MCF 10A (cell line): ENCODE measurements at places on chromosomes 3 and 15.
A peak's percentile ranks its signal among the peaks of the same experiment; 100 is the strongest.

- no peaks in the 10 kb centered on the region for H3K4me1 ChIP-seq
- no peak for DNase-seq
- no peak overlapping the region for H3K4me3 ChIP-seq
- no peaks in the 10 kb centered on the region for H3K36me3 ChIP-seq
- peaks cover 96% of the 10 kb centered on the region for H3K27me3 ChIP-seq
These were observed 389.8 kb downstream of the NR2F2 start for GRCh38 chr15:96720251-96720650.

DNA sequence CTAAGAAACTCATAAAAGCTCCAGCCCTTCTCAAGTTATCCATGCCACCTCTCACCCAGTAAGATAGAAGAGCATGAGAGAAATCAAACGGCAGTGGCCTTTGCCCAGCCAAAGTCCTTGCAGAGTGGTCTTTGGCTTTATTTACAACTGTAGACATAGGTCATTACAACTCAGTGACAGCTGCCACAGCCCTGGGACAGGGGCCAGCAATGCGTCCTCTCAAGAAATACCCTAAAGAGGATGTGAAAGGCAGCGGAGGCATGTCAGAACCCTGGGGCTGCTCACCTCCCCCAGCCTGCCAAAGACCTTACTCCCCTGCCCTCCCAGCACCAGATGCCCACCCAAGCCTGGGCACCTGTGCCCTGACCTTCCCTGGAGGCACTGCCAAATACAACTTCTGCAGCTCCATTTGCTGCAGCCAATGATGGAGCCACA is 6.3 kb downstream of the ACAA1 start:
- no peak overlapping the region for H3K4me3 ChIP-seq
- H3K27ac ChIP-seq, result peak overlapping the region; percentile 35
- no peaks in the 10 kb centered on the region for H3K27me3 ChIP-seq
- H3K36me3 ChIP-seq, result peaks cover 70% of the 10 kb centered on the region
- DNase-seq, result no peak

DNA sequence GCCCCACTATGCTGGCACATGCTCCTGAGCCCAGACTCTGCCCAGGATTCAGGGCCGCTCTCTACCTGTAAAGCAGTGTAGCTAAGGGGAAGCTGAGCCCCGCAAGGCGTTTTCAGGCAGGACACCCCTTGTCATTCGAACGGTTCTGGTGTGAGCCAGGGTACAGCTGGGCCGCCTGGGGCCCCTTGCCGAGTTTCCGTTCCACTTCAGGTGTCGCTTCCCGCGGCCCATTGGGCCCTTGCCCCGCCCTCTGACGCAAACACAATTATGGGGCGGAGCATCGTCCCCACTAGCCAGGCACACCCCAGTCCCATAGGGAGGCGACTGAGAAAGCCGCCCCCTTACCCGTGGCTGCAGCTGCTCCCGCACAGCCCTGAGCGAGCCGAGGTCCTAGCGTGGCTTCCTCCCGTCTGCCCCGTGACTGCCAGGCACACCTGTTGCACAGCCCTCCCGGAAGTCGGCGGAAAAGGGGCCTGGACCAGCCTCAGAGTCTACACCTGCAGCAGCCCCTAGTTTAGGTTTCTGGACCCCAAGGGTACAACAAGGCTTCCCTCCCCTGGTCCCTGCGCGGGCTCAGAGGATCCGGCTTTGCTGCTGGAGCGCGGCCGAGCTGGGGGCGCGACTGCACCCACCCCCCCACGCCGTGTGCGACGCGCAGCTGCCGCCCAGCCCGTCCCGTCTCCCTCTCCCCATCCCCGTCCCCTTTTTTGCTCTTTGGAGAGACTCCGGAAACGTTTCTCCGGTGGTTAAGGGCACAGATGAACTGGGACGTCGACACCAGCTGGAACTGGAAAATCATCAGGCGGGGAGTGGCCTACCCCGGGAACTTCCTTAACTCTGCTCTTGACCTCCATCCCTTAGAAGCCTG is at the start of gene PLSCR2:
TSS of gene PLSCR2 (minus strand) at position 412 of the 868 bp plus-strand sequence. CDS start 9,657 bp downstream, outside the sequence.
- peaks cover 29% of the 10 kb centered on the region for H3K4me1 ChIP-seq
- H3K36me3 ChIP-seq, result peaks cover 4% of the 10 kb centered on the region
- no peaks in the 10 kb centered on the region for H3K27me3 ChIP-seq
- peak within 1 kb of the TSS; percentile 79 for H3K27ac ChIP-seq
- H3K4me3 ChIP-seq, result no peak within 1 kb of the TSS

DNA sequence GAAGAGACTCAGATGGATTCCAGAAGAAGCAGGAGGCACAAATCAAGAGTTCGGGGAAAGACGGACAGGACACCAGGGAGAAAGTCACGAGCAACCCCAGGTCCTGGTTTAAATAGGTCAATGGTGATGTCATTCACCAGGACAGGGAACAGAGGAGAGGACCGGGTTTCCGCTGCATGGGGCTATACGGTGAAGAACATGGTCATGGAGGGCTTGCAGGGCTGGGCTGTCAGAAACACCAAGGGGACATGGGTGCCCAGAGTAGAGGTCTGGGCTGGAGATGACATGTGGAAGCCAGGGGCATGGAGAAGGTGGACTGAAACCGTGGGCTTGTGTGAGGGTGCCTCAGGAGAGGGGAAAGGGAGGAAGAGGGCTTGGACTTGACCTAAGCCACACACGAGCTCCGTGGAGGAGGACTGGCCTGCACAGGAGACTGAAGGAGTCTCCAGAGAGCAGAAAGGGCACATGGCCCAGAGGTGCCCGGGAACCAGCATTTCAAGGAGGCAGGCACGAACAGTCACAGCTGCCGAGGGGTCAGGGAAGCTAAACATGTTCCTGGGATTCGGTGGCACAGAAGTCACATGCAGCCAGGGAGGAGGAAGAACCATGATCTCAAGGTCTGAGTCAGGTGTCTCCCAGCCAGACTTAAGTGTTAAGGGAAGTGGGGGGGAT is 54.2 kb upstream of the RPL32 start:
- H3K27ac ChIP-seq, result peak overlapping the region; percentile 11
- no peak for DNase-seq
- no peaks in the 10 kb centered on the region for H3K27me3 ChIP-seq
- H3K4me3 ChIP-seq, result no peak overlapping the region
- H3K4me1 ChIP-seq, result peaks cover 6% of the 10 kb centered on the region
- peaks cover 3% of the 10 kb centered on the region for H3K36me3 ChIP-seq

DNA sequence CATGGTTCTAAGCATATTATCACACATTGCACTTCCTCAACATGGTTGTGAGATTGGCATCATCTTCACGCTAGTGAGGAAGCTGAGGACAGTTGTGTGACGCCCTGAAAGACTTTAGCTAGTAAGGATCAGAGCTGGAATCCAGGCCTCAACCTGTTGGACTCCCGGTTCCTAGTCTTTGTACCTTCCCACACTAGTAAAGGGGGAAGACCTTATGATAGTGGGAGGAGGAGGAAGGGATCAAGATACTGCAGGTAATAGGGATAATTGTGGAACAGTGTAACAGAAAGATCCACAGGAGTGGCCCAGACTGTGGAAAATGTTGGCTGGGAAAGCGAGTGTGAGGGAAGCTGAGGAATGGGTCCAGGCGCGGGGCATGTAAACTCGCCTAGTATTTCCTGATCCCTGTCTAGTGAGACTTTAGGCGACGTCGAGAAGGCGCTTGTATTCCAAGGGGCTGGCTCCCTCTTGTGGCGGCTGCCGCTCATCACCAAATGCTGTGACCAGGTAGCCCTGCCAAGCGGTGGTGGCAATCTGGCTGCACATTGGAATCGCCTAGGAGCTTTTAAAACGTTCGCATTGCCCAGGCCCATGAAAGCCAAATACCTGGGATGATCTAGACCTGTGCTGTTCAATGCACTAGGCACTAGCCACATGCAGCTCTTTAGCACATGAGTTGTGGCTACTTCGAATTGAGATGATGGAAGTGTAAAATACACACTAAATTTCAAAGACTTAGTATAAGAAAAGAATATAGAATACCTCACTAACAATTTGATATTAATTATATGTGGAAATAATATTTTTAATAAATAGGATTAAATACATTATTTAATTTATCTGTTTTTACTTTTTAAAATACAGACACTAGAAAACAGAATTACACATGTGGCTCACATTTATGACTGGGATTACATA is 38.8 kb upstream of the CLDN18 start:
- no peak overlapping the region for H3K4me3 ChIP-seq
- peak; percentile 80 for DNase-seq
- H3K27me3 ChIP-seq, result no peaks in the 10 kb centered on the region
- no peaks in the 10 kb centered on the region for H3K4me1 ChIP-seq

GRCh38 chr3:115040673-115041286 is 106.3 kb downstream of the ZBTB20 start:
- no peak overlapping the region for H3K4me3 ChIP-seq
- H3K27ac ChIP-seq, result no peak overlapping the region
- no peaks in the 10 kb centered on the region for H3K27me3 ChIP-seq
- peak; percentile 51 for DNase-seq

- no peaks in the 10 kb centered on the region for H3K27me3 ChIP-seq
- H3K4me3 ChIP-seq, result no peak overlapping the region
- H3K4me1 ChIP-seq, result peaks cover 17% of the 10 kb centered on the region
- peaks cover 31% of the 10 kb centered on the region for H3K36me3 ChIP-seq
These were observed 14.1 kb downstream of the CTSH start for GRCh38 chr15:78930577-78931388.

DNA sequence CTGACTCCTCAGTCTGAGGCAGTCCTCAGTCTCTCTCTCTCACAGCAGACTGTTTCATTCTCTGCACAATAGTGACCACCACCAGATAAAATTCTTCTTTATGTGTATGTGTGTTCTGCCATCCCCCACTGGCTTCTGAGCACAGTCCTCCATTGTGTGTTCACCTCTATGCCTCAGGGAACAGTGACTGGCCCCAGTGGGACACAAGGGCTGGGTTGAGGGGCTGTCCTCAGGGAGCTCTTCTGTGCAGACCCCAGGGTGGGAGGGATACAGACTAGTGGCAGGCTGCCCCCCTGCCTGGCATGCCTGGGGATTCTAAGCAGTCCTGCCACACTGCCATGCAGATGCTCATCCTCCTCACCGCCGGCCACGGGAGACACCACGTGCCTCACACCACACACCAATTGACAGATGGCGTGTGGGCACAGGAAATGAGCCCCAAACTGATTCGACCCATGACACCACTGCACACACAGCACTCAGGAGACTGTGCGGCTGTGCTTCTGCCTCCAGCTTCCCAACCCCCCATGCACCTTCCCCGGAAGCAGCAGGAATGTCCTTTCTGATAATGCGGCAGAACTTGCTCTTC is 237.6 kb upstream of the CHRNA7 start:
- no peaks in the 10 kb centered on the region for H3K27me3 ChIP-seq
- H3K4me3 ChIP-seq, result no peak overlapping the region
- no peaks in the 10 kb centered on the region for H3K36me3 ChIP-seq
- peaks cover 6% of the 10 kb centered on the region for H3K4me1 ChIP-seq
- H3K27ac ChIP-seq, result no peak overlapping the region

GRCh38 chr3:171809611-171809860 is 747 bp downstream of the PLD1 start:
- peak overlapping the region; percentile 98 for H3K27ac ChIP-seq
- no peaks in the 10 kb centered on the region for H3K27me3 ChIP-seq
- peak; percentile 76 for DNase-seq
- peak overlapping the region; percentile 87 for H3K4me3 ChIP-seq
- peaks cover 12% of the 10 kb centered on the region for H3K36me3 ChIP-seq

DNA sequence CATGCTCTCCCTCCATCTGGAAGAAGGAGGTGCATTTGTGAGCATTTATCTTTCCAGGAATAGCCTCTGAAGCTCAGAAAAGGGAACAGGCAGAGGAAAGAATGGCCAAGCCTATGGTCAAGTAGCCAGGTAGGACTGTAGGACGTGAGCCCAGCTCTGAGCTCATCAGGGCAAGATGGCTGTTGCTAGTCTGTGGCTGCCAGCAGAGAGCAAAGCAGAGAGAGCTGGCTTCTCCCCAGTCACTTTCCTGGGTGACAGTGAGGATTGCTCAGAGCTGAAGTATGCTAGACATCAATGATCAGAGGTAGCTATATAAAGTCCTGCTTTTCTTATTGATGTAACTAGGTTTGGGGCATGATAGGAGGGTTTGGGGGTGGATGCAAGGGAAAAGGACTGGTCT is 146.1 kb upstream of the SLC24A5 start:
- no peak for DNase-seq
- H3K27me3 ChIP-seq, result no peaks in the 10 kb centered on the region
- H3K4me3 ChIP-seq, result no peak overlapping the region
- no peaks in the 10 kb centered on the region for H3K36me3 ChIP-seq
- no peaks in the 10 kb centered on the region for H3K4me1 ChIP-seq

DNA sequence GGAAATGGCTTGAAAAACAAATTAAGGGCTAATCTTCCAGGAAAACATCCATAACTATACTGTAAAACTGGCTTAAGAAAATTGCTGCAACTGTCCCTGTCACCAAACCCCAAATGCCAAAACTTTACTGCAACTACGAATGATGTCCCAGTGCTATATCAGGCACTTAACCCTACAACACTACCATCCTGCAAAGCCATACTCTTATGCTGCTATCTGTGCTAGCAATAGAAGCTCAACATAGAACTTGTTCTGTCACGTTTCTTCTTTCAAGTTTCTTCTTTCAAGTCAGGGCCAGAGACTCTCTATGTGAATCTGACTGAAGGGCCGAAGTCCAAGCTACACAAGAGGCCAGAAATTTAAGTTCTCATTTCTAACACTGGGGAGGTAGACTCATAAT is 92.5 kb downstream of the IGSF11 start:
- no peaks in the 10 kb centered on the region for H3K27me3 ChIP-seq
- no peak overlapping the region for H3K4me3 ChIP-seq
- peaks cover 20% of the 10 kb centered on the region for H3K4me1 ChIP-seq

- H3K27ac ChIP-seq, result no peak overlapping the region
- no peaks in the 10 kb centered on the region for H3K36me3 ChIP-seq
- H3K4me1 ChIP-seq, result no peaks in the 10 kb centered on the region
These were observed 192.5 kb upstream of the TPRG1 start for GRCh38 chr3:188979248-188979647.

DNA sequence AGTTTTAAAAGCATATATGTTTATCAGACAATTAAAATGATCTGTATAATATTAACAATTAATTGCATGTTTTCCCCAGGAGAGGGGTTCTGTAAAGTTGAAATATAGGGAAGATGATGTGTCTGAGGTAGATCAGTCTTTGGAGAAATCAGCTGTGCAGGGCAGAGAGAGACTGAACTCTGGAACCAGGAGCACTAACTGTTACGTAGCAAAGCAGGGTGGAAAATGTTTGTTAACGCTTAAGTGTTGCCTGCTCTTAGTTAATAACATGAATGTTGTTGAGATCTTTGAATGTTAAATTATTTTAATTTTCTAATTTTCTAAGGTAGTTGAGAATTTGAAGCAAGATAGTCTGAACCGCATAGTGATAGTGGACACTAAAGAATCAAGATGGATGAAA is 57.5 kb downstream of the NEO1 start:
- DNase-seq, result no peak
- H3K36me3 ChIP-seq, result no peaks in the 10 kb centered on the region
- H3K4me3 ChIP-seq, result no peak overlapping the region
- no peaks in the 10 kb centered on the region for H3K4me1 ChIP-seq
- H3K27ac ChIP-seq, result no peak overlapping the region

GRCh38 chr15:67248011-67248505 is 6.4 kb downstream of the AAGAB start:
- DNase-seq, result no peak
- peaks cover 15% of the 10 kb centered on the region for H3K4me1 ChIP-seq
- no peaks in the 10 kb centered on the region for H3K27me3 ChIP-seq
- no peak overlapping the region for H3K27ac ChIP-seq

- H3K4me1 ChIP-seq, result peaks cover 23% of the 10 kb centered on the region
- no peak for DNase-seq
- H3K4me3 ChIP-seq, result no peak overlapping the region
- no peaks in the 10 kb centered on the region for H3K27me3 ChIP-seq
- peaks cover 51% of the 10 kb centered on the region for H3K36me3 ChIP-seq
These were observed 3.1 kb upstream of the TTLL3 start for GRCh38 chr3:9806688-9807589.

- DNase-seq, result no peak
- H3K4me3 ChIP-seq, result no peak overlapping the region
- H3K27ac ChIP-seq, result no peak overlapping the region
- H3K36me3 ChIP-seq, result no peaks in the 10 kb centered on the region
- H3K4me1 ChIP-seq, result peaks cover 9% of the 10 kb centered on the region
These were observed 366.7 kb downstream of the MAGI1 start for GRCh38 chr3:65672061-65672460.
